ENCODE measurements at places on chromosomes 3 and 15. TPM values are rescaled to one million over a fixed set of nuclear protein-coding genes. Genes with fewer than 3 reads are reported as not detected.

The DUOXA1 gene
- not detected for total RNA-seq

The ARPIN gene
- 10.7 TPM for total RNA-seq

The FOXL2NB gene
- not detected for total RNA-seq

The MYO5C gene
- 13.0 TPM for total RNA-seq

The DYNC1LI1 gene
- 38.6 TPM for total RNA-seq

The ST3GAL6 gene
- total RNA-seq, result 7.2 TPM

The P2RY14 gene
- total RNA-seq, result not detected

The PDCD7 gene
- total RNA-seq, result 9.9 TPM

The TMOD3 gene
- 48.3 TPM for total RNA-seq
